ENCODE measurements at places on chromosomes 16 and 17. TPM values are rescaled to one million over a fixed set of nuclear protein-coding genes. Genes with fewer than 3 reads are reported as not detected.

The TACO1 gene
- total RNA-seq: 18.9 TPM

The NHLRC4 gene
- 2.7 TPM for total RNA-seq

The PDPR gene
- total RNA-seq: 27.1 TPM

DNA sequence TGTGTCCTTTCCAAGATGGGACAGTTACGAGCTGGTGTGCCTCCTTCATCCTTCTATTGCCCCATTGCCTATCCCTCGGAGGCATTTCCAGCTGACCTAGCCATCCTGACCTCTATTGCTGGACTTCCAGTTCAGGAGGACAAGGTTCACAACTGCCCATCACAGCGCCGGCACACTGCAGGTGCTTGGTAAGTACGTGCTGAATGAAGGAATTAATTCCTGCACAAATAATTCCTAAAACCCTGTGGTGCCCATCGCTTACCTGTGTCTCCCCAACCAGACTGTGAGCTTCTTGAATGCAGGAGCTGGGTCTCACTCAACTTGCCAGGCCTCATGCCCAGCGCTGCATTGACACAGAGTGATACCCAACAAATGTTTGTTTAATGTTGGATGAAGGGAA is 13.0 kb downstream of the ALOX15B start:
- DNase-seq: no peak

GRCh38 chr17:1897105-1897656 is 67.4 kb downstream of the RPA1 start:
- no peak for DNase-seq

GRCh38 chr17:76240461-76241203 is at the start of gene RNF157:
TSS of gene RNF157 (minus strand) at chr17:76240493. CDS start at chr17:76240240, 253 bp downstream.
- no peak for DNase-seq

- no peak for DNase-seq
Observed at GRCh38 chr17:17346428-17347233, 43.5 kb downstream of the NT5M start.

- DNase-seq: no peak
Observed at GRCh38 chr17:73157521-73157890, 7.3 kb upstream of the SSTR2 start.

- DNase-seq: no peak
Observed at GRCh38 chr16:4283441-4283840, 10.6 kb upstream of the TFAP4 start.

GRCh38 chr17:60745544-60745943 is 67.9 kb downstream of the BCAS3 start:
- DNase-seq: no peak

- DNase-seq: no peak
Observed at GRCh38 chr16:84278968-84279367, 15.7 kb upstream of the WFDC1 start.

GRCh38 chr16:27627136-27627535 is 77.2 kb downstream of the KATNIP start:
- no peak for DNase-seq

DNA sequence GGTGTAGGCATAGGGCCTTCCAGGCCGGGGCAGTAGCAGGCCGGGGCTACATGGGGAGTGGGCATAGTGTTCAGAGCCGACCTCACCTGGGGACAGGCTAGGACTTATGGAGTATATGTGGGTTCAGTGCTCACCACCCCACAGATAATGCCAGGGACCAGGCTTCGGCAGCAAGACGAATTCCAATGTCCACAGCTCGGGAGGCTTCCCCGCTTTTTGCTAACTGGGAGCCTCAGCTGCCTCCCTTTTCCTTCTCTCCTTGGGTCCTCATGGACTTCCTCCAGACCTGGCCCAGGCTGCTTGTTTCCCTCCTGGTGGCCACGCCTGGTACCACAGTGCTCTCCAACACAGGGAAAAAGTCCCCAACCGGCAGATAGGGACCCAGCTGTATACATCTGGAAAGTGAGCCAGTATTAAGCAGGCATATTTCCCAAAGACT is 20.1 kb upstream of the SLC46A1 start:
- no peak for DNase-seq

DNA sequence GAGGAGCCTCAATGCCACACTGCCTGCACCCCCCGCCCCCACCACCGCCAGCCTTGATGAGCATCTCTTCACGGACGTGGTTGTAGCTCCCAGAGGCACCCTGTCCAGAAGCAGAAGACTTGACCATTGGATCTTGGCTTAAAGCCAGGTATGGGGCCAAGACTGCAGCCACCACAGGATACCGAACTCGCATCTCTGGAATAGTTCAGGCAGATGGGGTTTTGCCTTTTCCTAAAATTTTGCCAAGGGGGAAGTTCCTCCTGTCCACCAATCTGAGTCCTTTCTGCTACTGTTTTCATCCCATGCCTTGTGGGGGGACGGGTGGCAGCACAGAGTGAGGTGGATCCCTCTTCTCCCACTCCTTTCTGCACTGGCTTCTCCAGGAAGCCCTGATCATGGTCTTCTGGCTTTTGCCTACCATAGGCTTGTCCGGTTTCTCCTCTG is 939 bp downstream of the CORO6 start:
- DNase-seq: no peak

GRCh38 chr17:17445925-17446665 is 30.7 kb upstream of the MED9 start:
- DNase-seq: peak; percentile 90

All from glomerular endothelial cell (primary cell).